GM13976 (cell line): ENCODE measurements at places on chromosomes 5 and 9.
A peak's percentile ranks its signal among the peaks of the same experiment; 100 is the strongest.

DNA sequence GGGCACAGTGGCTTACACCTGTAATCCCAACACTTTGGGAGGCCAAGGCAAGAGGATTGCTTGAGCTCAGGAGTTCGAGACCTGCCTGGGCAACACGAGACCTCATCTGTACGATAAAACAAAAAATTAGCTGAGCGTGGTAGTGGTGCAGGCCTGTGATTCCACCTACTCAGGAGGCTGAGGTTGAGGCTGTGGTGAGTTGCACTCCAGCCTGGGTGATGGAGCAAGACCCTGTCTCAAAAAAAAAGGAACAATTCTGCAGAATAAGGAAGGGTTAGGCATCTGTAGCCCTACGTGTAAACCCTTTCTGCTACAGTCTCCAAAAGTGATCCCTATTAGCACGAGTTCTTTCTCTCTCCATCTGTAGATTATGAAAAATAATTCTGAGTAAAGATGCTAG lies 19.9 kb downstream of the CDC26 start:
- no peak for DNase-seq

DNA sequence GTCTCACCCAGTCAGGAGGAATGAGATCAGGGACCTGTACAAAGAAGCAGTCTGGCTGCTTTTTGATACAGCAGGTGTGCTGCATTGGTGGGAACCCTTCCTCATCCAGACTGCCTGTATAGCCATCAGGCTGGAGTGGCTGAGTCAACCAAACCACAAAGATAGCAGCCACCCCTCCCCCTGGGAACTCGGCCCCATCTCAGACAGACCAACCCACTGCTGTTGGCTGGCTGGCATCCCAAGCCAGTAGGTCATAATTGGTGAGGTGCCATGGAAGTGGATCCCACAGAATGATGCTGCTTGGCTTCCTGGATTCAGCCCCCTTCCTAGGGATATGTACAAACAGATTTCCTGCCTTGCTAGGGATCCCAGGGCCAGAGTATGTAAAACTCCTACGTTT lies 60.9 kb downstream of the YTHDC2 start:
- DNase-seq: no peak

- DNase-seq: no peak
Measured at GRCh38 chr5:64947801-64948200, 179.1 kb downstream of the CWC27 start.

GRCh38 chr9:21852754-21853153 lies 50.3 kb downstream of the MTAP start:
- peak; percentile 45 for DNase-seq

GRCh38 chr5:125798307-125798706 lies 624.9 kb upstream of the GRAMD2B start:
- DNase-seq: no peak

DNA sequence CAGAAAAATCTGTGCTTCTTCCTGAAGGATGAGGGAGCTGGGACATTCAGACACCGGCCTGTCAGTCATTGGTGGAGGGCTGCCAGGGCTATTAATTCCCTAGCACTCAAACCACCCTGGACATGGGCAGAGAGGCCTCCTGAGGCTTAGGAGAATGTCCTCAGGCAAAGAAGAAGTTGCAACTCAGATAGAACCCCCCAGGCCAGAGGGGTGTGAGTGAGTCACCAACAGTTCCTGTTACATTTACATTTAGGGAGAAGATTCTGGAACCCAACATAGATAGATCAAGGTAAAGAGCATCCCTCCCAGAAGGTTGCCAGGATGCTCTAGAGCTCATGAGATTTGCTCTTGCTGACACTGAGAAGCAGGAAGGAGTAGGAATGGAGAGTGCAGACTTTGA lies 29.2 kb upstream of the SYK start:
- DNase-seq: no peak
